NCI-H1092 treated with DMSO at 0.1 percent for 48 hours (cell line): ENCODE measurements at places on chromosomes 3 and 15.

GRCh38 chr3:25648107-25648535 lies 16.6 kb downstream of the TOP2B start:
- DNase-seq = peak; percentile 38

DNA sequence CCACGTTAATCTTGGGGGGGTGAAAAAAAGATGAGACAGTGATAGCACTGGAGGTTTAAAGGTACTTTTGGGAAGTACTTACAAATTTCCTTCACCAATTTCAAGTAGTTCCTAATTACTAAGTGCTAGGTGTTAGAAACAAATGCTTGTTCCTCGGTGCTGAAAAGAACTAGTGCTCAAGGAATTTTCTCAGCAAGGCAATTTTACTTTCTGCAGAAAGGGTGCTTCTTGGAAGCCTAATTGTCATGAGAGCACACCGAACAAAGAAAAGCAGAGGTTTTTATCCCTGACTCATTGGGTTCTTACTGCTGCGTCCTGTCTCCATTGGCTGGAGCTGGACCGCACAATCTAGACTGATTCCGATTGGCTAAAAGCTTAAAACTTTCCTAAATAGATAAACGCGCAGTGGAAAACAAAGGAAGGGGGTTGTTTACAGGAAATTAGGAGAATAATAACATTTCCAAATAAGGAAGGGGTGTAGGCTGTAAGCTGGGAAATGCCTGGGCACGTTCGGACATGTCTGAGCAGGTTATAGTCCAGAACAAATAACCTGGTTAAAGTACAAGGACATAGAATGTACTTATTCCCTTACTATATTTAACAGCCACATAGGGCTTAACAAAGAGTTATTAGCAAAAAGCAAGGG lies 49.6 kb downstream of the CHD2 start:
- no peak for DNase-seq

DNA sequence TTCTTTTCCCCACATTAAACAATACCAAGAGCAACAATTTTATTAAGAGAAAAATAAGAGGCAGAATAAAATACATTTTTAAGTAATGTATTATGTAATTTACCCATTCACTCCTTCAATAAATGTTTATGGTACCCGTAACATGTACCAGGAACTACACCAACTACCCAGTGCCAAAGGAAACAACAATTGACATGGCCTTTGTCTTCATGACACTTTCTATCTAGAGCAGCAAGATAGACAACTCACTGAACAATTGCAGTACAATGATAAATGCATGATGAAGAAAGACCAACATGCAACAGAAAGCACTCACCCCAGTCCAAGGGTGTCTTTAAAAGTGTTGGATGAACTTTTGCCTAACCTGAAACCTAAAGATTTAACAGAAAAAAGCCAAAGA lies 493.8 kb downstream of the IGSF11 start:
- DNase-seq = no peak

DNA sequence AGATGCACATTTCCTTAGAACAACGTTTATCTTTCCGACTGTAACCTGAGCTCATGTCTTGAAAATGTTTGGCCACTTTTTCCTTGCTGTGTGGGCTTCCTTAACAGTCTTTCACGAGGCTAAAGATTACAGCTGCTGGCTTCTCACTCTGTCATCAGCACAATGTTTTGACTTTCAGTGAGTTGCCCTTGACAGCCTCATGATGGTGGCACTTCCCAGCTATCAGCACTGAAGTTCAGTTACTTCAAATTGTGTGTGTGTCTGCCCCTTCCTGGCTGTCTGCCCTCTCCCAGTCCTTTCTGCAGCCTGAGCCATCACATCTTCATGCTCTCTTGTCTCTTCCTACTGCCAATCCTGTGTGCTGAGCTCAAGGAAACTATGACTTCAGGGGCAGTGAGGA lies 152.2 kb downstream of the NTRK3 start:
- no peak for DNase-seq

GRCh38 chr3:119294696-119295671 lies 801 bp downstream of the ARHGAP31 start:
- DNase-seq = peak; percentile 38

GRCh38 chr3:119898478-119899191 lies 116.7 kb downstream of the NR1I2 start:
- no peak for DNase-seq

DNA sequence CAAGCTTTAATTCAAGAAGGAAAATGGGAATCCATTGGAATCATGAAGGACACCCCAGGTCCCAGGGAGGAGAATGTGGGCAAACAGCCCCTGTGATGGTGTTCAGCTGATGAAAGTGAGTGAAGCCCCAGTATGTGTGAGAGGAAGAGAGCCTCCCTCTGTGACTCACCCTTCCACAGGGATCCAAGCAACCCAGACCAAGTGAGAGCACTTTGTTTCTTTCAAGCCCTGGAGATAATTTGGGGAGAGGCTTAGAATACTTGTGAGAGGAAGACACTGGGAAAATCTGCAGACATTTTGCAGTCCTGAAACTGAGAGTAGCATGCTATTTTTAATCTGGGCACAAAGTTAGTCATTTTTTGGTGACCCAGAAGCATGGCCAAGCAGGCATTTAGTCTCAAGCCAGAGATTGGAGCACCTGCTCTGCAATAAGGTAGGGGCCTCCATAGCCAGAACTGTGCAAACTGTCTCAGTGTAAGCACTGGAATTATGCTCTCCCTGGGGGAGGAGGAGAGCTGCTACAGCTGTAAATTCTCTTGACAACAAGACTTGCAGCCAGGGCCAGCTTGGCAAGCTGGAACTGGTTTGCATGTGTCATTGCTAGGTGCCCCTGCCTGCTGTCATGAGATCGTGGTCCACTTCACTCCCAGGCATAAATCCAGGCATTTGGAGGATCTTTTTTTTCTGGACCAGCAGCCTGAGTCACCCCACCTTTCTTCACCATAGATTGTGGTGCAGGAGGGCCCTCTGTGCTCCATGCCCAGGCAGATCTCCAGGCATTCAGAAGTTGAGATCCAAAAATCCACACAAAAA lies 537.8 kb upstream of the DPPA4 start:
- DNase-seq = no peak

DNA sequence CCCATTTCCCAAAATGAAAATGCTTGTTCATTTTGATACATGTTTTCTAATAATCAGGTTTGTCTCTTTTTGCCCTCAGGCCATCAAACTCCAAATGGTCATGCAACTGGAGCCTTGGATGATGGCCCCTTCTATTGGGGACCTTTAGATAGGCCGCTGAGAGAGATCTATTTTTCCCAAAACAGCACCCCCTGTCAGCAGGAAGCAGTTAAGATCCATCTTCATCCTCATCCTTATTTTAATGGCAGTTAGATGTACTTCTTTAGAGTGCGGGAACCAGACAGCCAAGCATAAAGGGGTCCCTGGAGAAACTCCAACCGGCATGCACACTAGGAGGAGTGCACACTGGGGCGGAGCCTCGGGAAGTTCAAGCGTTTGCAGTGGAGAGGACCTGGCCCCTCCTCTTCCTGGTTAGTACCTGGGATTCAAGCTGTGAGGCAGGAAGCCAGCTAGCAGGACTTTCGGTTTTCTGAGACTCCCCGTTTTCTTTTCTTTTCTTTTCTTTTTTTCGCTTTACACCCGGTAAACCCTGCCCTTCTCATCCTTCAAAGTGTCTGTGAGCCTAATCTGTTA lies 31.9 kb upstream of the STRIT1 start:
- no peak for DNase-seq

DNA sequence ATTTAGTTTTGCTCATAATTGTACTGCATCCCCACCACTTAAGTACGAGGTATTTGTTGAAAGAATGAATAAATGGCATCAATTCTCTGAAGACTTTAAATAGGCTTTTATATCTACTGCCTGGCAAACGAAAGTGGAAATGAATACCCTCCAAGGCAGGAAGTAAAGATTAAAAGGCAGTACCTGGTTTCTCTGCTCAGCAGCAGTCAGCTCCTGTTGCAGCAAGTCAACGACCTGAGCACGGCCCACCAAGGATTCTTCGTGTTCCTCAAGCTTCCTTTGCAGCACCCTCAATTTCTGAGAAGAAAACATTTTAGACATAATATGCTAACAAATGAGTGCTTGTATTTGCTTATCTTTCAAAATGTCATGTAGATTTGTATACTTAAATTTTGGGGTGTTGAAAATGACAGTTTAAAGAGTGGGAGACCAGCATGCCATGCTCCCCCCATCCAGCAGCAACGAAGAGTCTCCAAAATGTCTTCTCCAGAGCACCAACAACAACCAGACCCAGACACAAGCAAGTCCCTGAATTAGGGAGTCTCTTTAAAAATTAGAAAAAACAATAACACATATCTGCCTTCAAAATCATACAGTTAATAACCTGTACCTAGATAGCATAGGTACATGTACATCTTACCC lies 31.2 kb downstream of the GOLGB1 start:
- DNase-seq = no peak

DNA sequence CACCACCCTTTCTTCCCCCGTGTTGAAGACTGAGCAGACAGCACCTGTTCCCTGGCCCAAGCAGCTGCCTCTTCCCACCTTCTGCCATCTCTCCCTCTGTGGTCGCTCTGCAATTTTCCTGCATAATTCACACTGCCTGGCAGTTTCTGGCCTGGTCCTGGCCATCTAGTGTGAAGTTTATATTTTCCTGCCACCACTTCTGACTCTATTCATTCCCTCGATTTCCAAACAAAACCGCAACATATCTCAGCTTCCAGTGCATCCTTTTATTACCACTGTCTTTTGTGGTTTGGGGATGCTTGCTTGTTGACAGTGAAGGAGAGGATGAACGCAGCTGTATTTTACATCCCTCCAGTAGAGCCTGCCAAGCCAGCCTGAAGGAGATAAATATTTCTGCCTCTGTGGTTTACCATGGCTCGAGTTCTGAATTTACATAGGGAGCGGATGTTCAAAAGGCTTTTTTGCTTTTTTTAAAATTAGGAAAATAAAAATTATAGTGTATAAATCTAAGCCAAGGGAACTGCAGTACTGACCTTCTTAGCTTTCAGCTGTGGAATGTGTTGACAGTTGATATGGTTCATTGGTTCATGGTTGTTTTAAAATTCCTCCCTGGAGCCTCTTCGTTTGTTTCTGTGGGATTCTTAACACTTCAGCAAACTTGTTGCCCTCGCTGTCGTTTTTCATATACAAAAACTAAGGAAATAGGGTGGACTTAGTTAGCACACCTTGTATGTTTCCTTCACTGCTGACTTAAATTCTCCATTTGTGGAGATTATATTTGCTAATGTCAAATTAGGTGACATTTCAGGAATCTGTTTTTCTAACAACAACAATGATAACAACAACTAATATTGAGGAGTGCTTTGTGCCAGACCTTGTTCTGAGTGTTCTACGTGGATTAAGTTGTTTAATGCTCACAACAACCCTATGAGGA lies 250.5 kb downstream of the ADAMTSL3 start:
- DNase-seq = no peak

GRCh38 chr3:36960502-36960901 lies 15.6 kb upstream of the TRANK1 start:
- no peak for DNase-seq

GRCh38 chr15:50247819-50248655 lies 17.5 kb downstream of the HDC start:
- DNase-seq = no peak

GRCh38 chr15:91886878-91887277 lies 33.4 kb downstream of the SLCO3A1 start:
- DNase-seq = no peak

DNA sequence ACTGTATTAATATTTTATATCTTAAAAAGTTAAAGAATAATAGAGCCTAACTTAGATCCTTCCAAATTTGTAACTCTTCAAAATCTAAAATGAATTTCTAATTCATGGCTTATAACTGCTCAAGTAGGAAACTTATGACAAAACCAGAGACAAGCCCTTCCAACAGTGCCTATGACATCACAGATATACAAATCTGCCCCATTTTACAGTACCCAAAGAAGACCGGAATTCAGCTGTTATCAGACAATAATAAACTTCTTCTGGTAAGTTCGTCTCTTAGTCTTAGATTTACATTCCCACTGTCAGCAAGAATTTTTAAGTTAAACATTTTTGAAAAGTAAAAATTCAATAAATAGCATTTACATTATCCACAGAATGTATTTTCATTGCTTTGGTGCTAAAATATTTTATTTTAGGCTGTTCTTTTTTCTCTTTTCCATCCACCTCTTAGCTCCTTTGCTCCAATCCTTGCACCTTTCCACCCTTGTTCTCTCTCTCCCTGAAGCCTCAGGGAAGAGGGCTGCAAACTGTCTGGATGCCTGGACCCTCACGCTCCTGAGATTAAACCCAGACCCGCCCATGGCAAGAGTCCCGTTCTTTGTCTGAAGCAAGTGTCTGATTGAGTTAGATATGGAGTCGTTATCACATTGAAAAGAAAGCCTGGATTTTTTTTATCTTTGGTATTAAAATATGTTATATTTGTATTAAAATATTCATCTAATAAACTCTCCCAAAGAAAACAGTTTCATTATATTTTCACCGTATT lies 312.7 kb downstream of the ZBTB20 start:
- no peak for DNase-seq

- no peak for DNase-seq
Measured at GRCh38 chr3:65808407-65808806, 230.3 kb downstream of the MAGI1 start.

GRCh38 chr15:71079208-71080044 lies 35.8 kb upstream of the THSD4 start:
- no peak for DNase-seq

DNA sequence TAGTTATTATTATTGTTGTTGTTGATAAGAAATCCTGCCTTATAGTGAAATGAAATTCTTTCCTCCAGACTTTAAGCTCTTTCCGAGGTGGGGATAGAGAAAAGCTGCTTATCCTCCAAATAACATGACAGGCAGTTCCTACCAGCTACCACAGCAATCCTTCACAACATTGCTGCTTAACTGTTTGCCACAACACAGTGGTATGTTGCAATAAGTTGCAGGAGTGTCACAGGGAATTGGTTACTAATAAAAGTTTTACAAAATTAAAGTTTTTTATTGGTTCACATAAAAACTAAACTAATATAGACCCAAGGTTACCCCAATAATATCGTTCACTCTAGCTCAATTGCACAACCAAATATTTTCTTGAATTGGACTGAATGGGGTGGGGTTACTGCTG lies 57.4 kb upstream of the ICE2 start:
- no peak for DNase-seq

DNA sequence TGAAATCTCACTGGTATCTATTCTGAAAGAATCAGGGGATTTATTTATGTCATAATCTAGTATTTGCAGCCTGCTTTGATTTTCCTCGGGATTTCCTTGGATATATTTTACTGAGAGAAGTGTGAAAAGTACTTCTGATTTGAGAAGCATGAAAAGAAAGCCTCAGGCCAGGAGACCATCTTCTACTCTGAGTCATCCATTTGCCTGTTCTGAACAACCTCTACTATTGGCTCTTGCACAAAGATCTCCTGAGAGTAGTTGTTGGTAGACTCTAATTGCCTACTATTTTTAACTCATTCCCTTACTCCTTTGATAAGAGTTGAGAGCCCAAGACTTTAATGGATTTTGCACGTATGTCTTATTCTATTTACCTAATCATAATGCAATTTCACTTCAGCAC lies 318.9 kb downstream of the BCHE start:
- no peak for DNase-seq
